ENCODE measurements at places on chromosomes 3 and 15.

DNA sequence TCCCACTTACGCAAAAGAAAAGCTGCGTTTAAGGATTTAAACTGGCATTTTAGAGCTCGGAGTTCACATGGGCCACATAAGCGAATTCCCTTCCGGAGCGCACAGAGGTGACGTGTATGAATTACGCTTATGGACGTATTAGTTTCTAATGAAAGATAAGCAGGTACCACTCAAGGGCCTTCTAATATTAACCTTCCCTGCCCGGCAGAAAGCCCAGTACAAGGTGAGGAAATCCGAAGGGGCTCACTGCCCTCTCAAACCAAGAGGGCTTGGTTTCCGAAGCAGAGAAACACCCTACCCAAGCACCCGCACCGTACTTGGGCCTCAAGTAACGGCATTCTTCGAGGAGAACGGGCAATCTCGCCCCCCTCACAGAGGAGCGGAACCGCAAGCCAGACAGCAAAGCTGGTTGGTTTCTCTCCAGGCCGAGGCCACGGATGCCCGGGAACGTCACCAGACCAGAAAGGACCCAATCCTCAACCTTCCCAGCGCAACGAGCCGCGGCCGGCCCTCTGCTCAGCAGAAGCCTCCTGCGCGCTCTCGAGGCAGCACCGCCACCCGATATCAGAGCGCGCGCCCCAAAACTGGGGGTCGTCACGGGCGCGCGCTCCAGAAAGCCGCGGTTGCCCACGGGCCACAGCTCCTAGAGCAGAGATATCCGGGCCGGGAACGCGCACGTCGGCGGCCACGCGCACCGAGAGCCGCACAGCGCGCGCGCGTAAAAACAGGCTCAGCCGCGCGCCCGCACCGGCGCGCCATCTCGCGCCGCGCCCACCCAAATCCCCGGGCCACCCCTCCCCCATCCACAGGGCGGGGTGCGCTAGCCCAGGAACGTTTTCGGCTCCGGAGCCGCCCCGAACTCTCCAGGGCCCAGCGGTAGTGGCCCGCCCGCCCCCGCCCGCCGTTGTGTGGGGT lies 676 bp downstream of the QRICH1 start:
- peak; percentile 90 for DNase-seq

GRCh38 chr15:59300618-59301139 lies 72.0 kb downstream of the MYO1E start:
- no peak for DNase-seq

- no peak for DNase-seq
Observed at GRCh38 chr3:139198929-139199328, 144.9 kb upstream of the MRPS22 start.

GRCh38 chr3:132569153-132569552 lies 27.9 kb upstream of the ACKR4 start:
- DNase-seq = no peak

DNA sequence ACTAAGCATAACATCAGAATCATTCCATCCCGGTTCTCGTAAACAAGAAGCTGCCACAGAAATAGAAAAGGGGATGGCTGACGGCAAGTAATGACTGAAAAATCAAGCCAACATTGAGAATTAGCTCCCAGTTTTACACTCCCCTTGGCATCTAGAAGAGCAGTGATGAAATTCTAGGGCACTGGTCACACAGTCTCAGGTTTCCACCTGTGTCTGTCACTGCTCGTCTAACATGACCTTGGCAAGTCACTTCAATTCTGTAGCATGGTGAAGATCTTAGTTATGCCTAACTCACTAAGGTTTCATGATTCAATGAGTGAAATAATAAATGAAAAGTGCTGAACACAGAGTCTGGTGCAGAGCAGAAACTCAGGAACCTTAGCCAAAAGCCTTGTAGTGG lies 272.3 kb upstream of the ARRDC4 start:
- DNase-seq = no peak

- no peak for DNase-seq
Observed at GRCh38 chr3:68985146-68985790, 28.2 kb downstream of the EOGT start.

DNA sequence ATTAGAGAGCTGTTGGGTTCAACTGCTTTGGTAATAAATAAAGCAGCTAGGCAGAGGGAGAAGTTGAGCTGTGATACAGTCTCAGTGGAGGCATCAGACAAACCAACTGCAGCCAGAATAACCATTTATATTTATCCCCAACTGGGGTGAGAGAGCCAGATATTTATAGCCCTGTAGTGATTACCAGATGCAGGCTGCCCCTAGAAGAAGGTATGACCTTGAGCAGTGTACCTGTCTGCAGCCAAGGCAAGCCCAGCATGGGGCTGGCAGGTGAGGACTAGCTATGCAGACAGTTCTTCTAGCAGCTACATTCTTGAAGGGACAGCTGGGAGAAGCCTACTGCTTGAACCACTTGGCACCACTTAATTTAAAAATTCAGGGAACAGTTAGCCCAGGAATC lies 144.4 kb upstream of the EPHA3 start:
- DNase-seq = no peak

GRCh38 chr3:66472313-66473134 lies 28.3 kb downstream of the LRIG1 start:
- no peak for DNase-seq

DNA sequence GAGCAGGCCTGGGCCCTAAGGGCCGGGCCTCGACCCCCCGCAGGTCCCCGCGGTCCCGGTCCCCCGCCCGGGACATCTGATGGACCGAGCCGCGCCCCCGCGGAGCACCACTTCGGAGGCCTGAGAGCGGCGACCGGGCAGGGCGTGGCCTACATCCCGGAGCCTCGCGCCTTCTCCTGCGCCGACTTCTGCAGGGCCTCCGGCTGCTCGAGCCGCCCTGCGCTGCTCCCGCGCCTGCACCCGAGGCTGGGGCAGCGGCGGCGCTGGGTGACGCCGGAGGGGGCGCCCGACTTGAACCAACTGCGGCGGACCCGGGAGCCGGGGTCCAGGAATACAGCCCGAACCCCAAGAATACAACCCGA lies 14.9 kb upstream of the GP9 start:
- DNase-seq = no peak

DNA sequence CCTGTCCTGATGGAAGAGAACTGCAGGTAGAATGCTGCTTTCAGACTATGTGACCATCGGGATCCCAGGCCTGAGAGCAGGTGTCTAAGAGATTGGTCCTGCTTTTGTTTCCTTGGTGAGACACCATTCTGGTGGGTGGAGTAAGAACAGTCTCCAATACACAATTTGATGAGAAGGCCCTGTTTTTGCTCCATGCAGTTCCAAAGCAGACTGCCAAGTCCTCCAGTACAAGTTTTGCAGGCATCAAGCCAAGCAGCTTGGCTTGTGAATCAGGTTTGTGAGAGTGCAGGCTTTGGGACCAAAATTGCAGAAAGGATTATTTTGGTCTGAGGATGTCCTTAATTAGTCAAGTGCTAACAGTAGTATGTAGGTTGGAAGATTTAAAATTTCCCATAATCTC lies 381.6 kb downstream of the FOXP1 start:
- no peak for DNase-seq

DNA sequence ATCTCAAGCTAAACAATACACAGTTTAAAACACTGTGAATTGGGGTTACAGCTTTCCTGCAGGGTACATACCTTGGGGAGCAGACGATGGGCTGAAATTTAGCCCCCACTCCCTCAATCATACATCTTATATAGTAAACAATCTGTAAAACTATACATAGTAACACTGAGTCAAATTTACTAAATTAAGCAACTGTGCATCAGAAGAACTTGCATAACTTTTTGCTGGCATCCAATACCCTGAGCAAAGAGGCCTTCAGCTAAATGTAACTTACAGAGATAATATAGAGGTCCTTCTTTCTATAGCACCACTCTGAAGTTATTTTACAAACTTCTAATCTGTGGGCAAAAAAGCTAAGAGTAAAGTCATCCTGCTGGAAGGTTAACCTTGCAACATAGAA lies 603.6 kb upstream of the TGFBR2 start:
- DNase-seq = no peak

DNA sequence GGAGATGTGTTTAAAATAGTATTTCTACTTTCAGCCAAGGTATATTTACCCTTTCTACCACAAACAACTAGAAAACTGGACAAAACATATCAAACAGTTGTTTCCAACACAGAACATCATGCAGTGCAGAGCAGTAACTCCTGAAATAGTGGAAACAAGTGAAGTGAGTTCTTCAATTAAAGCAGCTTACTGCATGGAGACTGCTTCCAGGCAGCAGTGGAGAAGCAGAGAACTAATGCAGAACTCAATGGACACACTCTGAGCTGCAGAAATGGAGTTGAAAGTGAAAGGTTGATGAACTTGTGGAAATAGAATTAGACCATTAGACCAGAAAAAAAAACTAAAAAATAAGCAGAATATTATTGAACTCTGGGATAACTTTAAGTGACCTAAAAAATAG lies 478.9 kb downstream of the CNTN6 start:
- no peak for DNase-seq

GRCh38 chr3:85922374-85922773 lies 963.6 kb downstream of the CADM2 start:
- no peak for DNase-seq

GRCh38 chr3:37945807-37946530 lies 44.6 kb upstream of the VILL start:
- no peak for DNase-seq

DNA sequence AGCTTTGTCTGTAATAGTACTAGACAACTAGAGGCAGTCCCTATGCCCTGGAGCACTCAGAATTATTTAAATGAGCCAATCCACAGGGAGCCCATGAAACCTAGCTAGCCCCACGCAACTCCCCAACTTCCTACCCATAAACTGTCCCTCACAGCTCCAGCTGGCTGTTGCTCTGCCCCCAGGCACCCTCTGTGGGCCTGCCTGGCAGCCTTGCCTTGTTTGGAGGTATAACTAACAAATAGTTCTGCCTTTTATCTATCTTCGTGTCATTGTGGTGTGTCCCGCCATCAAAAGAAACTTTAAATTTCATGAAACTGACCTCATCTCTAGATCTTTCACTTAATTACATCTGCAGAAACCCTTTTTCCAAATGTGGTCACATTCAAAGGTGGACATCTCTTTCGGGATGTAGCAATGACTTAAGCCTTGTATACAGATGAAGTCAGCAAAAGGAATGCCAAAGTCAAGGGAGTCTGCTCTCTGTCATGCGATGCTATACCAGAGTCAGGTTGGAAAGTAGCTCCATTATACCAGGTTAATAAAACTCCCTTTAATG lies 1.8 kb upstream of the RTP3 start:
- no peak for DNase-seq

DNA sequence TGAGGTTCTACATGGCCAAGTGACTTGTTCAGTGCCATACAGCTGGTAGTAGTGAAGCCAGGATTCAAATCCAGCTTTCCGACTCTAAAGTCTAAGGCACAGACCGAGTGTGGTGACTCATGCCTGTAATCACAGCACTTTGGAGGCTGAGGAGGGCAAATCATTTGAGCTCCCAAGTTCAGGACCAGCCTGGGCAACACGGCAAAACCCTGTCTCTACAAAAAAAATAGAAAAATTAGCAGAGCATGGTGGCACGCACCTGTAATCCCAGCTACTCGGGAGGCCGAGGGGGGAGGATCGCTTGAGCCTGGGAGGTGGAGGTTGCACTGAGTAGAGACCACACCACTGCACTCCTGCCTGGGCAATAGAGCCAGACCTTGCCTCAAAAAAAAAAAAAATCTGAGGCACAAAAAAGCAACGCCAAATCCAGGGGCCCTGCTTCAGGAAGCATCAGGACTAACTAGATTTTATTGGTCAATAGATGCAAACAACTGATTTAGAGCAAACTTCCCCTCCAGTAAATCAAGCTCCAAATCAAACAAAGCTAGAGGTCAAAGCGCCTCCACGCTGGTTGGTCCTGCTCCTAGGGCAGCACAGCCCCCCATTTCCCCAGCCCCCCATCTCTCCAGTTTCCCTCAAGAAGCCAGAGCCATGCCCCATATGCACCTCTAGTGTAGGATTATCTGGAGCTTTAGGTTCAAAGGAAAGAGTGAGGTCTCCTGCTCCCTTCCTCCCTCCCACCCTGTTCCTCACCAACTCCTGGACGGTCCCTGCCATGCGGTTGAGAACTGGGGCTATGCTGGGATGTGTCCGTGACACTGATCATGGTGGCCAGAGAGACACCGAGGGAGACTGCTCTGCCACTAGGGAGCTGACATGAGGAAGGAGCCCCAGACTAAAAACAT lies 2.9 kb upstream of the TNK2 start:
- DNase-seq = no peak

DNA sequence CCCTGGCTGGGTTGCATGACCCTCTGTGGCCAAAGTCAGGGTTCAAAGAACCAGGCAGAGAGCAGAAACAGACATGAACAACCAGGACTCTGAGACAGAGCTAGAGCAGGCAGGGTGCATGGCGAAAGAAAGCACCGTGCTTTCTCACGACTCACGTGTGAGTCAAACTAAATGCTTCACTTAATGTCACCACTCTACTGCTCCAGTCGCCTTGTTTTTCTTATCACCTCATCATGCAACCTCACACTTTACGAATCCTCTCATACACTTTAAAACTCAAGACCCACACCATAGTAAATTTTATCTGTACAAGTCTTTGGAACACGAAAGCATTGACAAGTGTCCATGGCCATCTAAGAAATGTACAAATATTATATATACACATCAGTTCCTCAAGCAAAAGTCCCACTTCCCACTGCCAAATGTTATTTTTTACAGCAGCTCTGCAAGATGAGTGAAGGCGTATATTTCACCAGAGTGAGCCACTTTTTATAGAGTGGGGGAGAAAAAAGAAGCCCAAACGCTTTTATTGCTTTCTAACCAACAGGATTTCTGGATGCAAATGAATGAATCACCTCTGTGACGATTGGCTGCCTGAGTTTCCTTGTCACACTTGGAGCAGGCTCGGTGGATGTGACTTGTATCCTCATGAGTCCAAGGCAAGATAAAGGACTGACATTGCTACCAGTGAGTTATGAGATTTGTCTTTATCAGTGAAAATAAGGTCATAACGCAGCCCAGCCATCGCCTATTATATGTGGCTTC lies 16.0 kb upstream of the MEGF11 start:
- DNase-seq = no peak

GRCh38 chr15:95327661-95328060 lies 1002.8 kb upstream of the NR2F2 start:
- DNase-seq = no peak

DNA sequence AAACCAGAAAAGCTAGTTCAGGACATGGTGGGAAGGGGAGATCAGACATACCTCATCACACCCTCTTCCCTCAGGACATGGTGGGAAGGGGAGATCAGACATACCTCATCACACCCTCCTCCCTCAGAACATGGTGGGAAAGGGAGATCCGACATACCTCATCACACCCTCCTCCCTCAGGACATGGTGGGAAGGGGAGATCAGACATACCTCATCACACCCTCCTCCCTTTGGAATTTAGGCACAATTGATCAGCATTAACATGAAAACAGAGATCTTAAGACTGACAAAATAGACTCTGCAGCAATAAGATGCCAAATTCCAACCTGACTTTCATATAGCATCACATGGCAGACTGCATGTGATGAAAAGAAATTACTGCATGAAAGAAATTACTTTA lies 412.7 kb upstream of the ZNF717 start:
- DNase-seq = no peak

GRCh38 chr3:150840802-150841515 lies 64.3 kb downstream of the MINDY4B start:
- DNase-seq = no peak

All from ecto neural progenitor cell (in vitro differentiated cells).